NB4 (cell line): ENCODE measurements at places on chromosomes 5 and 9.

GRCh38 chr5:76571559-76571958, 51.6 kb downstream of the F2RL2 start:
- DNase-seq, result no peak

GRCh38 chr9:37953775-37954437, 50.0 kb upstream of the SLC25A51 start:
- peak; percentile 57 for DNase-seq

DNA sequence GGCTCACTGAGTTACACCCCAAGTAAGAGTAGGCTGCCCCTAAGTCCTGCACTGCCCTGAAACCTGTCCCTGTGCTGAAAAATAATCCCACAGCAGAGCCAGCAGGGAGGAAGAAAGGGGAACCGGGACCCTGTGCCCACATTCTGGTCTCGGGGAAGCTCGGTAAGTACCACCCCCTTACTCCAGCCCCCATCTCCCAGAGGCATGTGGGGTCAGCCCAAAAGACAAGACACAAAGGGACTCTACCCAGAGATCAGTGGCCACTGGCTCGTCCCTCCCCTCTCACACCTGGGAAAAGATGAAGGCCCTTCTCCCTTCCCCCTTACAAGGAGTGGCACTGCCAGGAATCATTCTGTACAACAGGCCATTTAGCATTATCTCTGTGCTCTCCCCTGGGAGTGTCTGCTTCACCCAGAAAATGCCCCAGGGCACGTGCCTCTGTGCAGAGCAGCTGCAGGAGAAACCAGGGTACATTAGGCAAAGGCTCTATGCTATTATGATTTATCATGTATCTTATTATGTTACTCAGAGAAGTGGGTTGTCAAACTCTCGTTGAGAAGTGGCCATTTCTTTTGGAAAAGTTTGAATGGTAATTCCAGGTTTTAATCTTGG, 71.3 kb downstream of the NDFIP1 start:
- DNase-seq, result no peak

DNA sequence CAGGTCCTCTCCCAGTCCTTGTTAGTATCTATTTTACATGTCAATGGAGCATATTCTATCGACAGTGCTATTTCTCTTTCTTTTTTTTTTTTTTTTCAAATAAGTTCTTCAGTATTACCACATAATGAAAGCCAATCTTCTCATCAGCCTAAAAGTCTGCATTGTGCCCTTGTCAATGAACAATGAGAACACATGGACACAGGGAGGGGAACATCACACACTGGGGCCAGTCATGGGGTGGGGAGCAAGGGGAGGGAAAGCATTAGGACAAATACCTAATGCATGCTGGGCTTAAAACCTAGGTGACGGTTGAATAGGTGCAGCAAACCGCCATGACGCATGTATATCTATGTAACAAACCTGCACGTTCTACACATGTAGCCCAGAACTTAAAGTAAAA, 47.7 kb upstream of the TEX48 start:
- no peak for DNase-seq

GRCh38 chr5:72559866-72560766, 52.9 kb upstream of the ZNF366 start:
- peak; percentile 21 for DNase-seq

DNA sequence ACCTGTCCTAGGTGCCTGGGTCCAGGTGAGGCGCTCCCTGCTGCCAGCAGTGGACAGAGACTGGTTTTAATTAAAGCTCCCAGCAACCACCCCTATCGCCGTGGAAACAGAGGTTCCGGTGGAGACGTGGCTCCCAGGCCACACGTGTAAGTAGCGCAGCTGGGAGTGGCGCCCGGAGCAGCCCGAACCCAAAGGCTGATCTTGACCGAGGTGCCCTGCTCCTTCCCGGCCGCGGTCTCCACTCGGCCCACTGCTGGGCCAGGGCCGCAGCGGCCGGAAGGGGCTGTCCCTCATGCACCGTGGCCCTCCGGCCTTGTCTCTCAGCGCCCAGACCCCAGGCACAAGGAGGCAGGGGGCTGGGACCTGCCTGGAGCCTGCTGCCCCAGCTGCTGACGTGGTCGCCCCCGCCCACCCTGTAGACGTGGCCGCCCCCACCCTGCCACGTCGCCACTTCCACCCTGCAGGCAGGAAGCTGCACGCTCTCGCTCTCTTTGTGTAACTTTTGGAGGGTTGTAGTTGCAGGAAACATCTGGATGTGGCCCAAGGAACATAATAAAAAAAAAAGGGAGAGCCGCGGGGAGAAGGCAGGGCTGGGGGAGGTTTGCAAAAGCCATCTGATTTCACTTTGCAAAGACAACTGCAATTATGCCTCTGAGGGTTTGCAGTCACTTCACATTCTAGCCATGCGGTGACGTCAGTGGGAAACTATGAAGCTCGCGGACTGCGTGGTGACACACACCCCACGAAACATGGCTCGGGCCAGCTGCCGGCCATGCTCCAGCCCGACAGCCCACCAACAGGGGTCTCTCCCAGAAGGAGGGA, 129.9 kb downstream of the RXRA start:
- DNase-seq, result peak; percentile 75

GRCh38 chr5:6220346-6221088, 157.8 kb downstream of the MED10 start:
- no peak for DNase-seq

- DNase-seq, result no peak
Measured at GRCh38 chr5:150553911-150554310, 46.0 kb downstream of the NDST1 start.

- DNase-seq, result no peak
Measured at GRCh38 chr9:6590334-6590733, 55.2 kb downstream of the GLDC start.

GRCh38 chr5:42751044-42751443, 5.6 kb upstream of the CCDC152 start:
- DNase-seq, result no peak

DNA sequence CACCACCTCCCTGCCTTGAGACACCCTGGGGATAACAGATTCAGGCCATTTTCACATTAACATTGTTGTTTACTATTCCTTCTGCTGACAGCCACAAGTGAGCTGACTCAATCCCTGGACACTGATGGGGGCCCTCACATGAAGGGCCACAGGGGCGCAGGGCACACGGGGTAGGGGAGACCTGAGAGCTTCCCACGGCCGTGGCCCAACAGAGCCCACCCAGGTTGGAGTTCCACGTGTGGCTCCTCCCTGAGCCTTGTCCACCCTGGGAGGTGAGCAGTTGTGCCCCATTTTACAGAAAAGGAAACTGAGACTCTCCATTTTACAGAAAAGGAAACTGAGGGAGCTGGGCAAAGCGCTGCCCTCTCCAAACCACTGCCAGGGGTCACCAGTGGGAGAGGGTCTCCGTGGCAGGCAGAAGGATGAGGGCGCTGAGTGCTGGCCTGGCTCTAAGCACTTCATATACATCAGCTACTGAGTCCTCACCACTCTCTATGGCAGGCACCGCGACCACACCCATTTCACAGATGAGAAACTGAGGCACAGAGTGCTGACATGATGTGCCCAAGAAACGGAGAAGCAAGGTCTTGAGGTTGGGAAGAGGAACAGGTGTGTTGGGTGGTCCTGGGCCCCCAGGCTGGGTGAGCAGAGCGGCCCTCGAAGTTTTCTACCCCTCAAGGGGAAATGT, 2.3 kb downstream of the NINJ1 start:
- no peak for DNase-seq

GRCh38 chr5:35458824-35459207, 158.8 kb upstream of the SPEF2 start:
- DNase-seq, result no peak

GRCh38 chr9:117744369-117744768, 40.2 kb downstream of the TLR4 start:
- DNase-seq, result peak; percentile 23

GRCh38 chr5:119396030-119396664, 40.3 kb downstream of the TNFAIP8 start:
- DNase-seq, result peak; percentile 52

GRCh38 chr5:81234801-81235200, 1.7 kb downstream of the CKMT2 start:
- DNase-seq, result peak; percentile 14

GRCh38 chr9:124411514-124412227, 3.6 kb downstream of the PSMB7 start:
- DNase-seq, result no peak

GRCh38 chr5:55603922-55604321, 69.2 kb upstream of the PLPP1 start:
- DNase-seq, result no peak

- DNase-seq, result no peak
Measured at GRCh38 chr5:107263387-107264018, 407.2 kb downstream of the EFNA5 start.

DNA sequence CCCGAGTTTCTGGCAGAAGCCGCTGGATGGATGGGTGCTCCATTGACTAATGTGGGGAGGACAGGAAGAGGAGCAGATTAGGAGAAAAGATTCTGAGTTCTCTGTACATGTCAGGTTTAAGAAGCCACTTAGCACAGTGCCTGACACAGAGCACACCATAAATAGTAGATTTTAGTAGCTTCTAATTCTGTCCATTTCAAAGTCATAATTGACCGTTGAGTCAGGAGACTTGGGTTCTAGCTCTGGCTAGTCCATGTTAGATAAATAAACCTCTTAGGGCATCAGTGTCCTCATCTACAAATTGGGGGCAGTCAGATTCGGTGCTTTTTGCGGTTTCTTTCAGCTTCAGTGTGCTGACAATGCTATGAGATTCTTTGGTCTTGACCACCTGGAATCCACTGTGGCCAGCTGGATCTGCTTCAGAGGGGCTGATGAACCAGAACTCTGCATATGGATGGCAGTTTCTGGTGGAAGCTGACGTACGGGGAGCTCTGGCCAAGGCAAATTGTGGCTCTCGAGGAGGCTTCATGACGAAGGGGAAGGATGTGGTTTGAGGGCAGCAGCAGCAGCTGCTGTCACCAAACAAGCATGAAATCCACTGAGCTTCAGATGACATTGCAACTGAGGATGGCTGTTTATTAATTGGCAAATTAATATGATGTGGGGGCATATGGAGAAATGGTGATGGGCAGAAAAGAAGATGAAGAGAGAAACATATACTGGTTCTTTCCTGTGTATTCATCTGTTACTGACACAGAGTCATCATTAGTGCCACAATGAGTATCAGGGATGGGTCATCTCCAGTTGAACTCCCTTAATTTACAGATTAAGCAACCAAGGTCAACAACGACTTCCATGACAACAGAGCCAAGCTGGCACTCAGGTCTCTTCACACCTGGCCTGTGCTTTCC, 134.4 kb downstream of the AOPEP start:
- peak; percentile 90 for DNase-seq

- DNase-seq, result no peak
Measured at GRCh38 chr5:150700246-150700593, 642 bp downstream of the RBM22 start.

GRCh38 chr5:71681296-71681695, 37.8 kb upstream of the CARTPT start:
- DNase-seq, result no peak

DNA sequence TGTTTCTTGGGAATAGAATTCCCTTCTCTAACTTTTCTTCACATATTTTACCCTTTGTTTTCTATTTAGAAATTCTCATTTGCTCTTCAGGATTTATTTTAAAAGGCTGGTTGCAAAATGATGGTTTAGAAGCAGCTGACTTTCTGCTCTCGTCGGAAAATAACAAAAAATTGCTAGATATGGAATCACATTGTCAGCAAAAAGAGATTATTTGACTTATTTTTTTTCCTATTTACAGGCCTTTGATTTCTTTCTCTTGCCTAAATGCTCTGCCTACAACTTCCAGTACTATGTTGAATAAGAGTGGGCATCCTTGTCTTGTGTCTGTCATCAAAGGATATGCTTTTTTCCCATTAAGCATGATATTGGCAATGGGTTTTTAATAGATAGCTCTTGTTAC, 1619.1 kb upstream of the ACO1 start:
- DNase-seq, result no peak

- no peak for DNase-seq
Measured at GRCh38 chr5:163633926-163634460, 128.6 kb downstream of the MAT2B start.

GRCh38 chr9:106962122-106962521, 99.2 kb downstream of the ZNF462 start:
- no peak for DNase-seq

DNA sequence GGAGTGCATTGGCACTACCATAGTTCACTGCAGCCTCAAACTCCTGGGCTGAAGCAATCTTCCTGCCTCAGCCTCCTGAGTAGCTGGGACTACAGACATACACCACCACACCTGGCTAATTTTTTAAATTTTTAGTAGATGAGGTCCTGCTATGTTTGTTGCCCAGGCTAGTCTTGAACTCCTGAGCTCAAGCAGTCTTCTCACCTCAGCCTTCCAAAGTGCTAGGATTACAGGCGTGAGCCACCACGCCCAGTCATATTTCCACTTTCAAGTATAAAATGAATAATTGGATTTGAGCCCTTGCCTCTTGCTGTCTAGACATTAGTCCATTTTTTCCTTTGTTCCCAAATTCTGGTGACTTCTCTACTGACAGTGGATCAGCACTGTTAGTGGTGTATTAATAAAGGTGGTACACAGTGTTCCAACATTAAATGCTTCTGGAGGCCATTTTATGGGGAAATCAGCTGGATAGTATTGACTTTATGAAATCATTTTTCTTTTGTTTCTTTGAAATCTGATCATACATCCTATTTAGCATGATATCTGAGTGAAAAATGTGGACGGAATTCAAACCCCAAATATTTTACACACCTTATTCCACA, 15.9 kb downstream of the ATP6V0E1 start:
- no peak for DNase-seq
